ENCODE measurements at places on chromosomes 12 and 14.

GRCh38 chr14:23414254-23414653 lies 6.2 kb upstream of the MYH6 start:
- no peak for DNase-seq

GRCh38 chr12:124588751-124589267 lies 21.4 kb upstream of the NCOR2 start:
- DNase-seq: no peak

DNA sequence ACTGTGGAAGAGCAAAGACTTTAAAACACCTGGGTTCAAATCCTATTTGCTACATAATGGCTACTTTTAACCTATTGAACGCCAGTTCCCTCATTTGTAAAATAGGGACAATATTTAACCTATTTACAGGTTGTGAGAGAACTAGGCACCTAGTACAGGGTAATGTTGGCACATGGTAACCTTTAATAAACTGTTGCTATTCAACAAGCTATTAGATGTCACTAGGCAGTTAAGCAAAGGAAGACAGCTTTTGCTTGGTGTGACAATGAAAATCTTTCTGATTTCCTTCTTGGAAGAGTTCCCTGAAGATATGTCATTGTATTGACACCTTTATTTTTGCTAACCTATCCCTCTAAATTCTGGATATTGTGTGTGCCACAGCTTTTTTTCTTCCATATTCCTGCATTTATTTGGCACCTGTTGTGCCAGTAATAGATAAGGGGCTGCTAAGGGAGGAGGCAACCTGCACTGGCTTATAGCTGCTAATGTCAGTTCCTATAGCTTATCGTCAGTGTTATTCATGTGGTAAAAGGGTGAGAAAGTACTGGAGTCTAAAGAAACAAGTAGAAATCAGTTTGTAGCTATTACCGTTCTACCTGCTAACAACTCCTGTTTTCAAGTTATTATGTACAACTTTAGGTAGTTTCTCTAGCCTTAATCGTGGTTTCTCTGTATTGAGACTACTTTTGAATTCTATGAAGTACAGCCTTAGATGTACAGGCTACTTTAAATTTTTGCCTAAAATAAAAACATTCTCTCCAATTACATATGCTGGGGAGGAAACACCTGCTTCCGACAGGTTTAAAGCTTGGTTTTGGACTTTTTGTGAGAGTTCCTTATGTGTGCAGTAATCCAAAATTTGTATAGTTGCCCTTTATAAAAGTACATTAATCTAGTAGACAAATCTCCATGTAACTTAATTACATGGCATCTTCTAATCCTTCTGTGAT lies 24.3 kb downstream of the HIF1A start:
- no peak for DNase-seq

DNA sequence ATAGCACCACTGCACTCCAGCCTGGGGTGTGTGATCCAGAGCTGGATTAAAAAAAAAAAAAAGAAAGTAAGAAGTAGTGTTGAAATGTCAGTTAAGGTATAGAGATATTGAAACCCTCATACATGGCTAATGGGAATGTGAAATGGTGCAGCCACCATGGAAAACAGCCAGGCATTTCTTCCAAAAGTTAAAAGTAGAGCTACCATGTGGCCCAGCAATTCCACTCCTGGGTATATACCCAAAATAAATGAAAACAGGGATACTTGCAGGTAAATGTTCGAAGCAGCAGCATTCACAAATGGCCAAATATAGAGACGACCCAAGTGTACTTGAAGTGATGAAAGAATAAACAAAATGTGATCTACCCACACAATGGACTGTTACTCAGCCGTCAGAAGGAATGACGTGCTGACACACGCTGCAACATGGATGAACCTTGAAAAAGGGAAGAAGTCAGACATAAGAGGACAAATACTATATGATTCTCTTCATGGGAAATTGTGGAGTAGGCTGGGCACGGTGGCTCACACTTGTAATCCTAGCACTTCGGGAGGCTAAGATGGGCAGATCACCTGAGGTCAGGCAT lies 15.2 kb downstream of the IL31 start:
- no peak for DNase-seq

DNA sequence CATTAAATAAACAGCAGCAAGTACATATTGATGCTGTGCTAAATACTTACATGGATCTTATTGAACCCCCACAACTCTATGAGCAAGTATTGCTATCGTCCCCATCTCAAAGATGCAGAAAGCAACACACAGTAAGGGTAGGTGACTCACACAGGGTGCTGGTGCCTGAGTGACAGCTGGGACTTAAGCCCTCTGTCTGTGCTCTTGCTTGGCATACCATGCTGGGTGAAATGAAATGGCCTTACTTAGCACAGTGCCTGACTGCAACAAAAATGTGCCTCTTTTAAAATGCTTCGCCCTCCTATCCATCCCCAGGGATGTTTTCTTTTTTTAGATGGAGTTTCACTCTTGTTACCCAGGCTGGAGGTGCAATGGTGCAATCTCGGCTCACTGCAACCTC lies 788 bp downstream of the TEX52 start:
- DNase-seq: no peak

DNA sequence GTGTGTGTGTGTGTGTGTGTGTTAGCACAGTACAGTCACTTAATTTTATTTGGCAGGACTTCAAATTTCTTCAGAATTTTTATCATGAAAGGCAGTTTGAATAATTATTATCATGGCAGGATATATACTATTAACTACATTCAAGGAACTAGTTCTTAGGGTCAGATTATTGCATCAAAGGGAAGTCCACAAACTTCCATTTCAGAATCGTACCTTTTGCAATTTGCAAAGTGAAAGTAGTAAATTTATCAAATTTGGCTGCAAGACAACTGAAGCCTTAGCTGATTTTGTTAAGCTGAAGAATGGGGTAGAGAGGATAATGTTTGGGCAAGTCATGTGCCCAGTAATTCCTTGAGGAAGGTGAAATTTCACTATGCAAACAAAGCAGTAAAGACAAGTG lies 68.2 kb downstream of the PLEKHG7 start:
- no peak for DNase-seq

DNA sequence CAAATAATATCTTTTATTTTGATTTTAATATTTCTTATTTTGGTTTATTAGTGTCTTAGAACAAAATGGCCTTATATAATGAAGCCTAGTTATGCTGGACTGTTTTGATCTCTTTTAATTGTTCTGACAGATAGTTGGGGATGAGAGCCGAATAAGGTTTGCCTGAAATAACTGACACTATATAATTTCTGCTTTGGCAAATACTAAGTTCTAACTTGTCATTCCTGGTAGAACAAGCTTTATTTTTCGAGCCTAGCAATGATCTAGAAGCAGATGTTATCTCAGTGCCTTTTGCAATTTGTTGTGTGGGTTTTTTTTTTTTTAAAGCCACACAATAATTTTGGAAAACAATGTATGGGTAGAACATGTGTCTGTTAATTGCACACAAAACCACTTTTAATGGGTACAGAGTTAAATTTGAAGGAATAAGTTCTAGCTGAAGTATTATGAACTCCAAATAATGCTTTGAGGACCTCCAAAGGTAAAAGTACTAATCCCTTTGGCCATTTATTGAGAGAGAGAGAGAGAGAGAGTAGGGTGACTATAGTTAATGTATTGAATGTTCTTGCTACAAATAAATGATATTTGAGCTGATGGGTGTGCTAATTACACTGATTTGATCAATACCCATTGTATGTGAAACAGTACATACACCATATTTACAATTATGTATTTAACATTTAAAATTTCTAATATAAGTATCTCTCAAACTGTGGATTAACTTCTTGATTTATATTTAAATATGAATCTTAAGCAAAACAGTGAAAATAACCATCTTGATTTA lies 35.0 kb downstream of the MDM2 start:
- no peak for DNase-seq

GRCh38 chr14:66360366-66360926 lies 125.7 kb upstream of the CCDC196 start:
- DNase-seq: no peak

DNA sequence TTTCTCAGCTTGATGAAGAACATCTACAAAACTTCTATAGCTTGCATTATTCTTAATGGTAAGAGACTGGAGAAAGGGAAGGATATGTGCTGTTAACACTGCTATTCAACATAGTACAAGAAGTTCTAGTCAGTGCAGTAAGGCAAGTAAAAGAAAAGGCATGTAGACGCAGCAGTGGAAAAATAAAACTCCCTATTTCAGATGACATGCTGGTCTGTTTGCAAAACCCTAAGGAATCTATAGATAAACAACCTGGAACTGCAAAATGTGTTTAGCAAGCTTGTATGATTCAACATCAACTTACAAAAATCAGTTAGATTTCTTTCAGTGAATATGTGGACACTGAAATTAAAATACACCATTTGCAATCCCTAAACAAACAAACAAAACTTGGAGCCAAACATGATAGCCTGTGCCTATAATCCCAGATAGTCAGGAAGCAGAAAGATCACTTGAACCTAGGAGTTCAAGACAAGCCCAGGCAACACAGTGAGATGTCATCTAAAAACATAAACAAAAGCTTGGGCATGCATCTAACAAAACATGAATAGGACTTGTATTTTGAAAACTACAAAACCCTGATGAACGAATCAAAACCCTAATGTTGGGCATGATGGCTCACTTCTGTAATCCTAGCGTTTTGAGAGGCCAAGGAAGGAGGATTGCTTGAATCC lies 293.6 kb upstream of the RGS6 start:
- DNase-seq: no peak

- DNase-seq: no peak
These were observed 93.2 kb upstream of the SOX5 start for GRCh38 chr12:24042651-24043050.

- no peak for DNase-seq
These were observed 49.0 kb downstream of the HELB start for GRCh38 chr12:66351301-66351700.

DNA sequence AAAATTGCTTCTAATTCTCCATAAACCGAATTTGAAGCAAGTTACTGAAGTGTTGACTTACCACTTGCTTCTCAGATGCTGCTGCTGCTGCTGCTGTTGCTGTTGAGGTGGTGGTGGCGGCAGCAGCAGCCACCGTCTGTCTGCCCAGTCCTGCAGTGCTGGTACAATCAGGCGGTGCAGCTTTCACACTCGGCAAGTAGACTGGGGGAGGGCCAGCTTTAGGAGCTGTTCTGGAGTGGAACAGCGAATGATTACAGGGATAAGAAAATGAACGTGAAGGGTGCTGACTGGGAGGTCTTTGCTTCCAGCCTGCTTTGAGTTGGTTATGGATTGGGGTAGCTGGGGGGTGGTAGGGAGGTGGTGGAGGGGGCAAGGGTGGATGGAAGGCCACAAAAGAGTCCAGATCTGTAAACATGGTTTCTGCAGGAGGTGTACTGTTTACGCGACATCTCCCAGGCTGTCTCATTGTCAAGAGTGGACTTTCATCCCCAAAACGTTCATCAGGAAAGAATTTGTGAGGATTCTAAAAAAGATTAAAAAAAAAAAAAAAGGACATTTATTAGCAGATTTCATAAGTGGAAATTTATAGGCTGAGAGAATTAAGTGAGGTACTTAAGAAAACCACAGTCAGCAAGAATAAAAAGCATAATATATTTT lies 38.8 kb downstream of the UBR7 start:
- DNase-seq: no peak

GRCh38 chr14:71300566-71301330 lies 393.5 kb downstream of the PCNX1 start:
- DNase-seq: no peak

DNA sequence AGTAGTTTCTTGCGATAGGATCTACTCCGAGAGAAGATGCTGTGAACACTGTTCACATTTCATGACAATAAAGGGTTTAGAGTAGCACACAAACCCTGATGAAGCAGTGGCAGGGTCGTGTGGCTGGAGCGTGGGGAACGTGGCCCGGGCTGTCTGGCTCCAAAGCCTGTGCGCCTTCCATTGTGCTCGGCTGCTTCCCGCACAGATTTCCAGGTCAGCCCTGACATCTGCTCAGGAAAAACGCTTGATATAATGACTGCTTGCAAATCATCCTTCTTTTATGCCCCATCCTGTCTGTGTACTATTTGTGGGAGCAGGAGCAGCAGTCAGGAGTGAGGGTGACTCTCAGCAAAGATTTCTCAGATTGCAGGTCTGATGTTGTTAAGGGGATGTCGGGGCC lies 78.6 kb downstream of the EML1 start:
- no peak for DNase-seq

DNA sequence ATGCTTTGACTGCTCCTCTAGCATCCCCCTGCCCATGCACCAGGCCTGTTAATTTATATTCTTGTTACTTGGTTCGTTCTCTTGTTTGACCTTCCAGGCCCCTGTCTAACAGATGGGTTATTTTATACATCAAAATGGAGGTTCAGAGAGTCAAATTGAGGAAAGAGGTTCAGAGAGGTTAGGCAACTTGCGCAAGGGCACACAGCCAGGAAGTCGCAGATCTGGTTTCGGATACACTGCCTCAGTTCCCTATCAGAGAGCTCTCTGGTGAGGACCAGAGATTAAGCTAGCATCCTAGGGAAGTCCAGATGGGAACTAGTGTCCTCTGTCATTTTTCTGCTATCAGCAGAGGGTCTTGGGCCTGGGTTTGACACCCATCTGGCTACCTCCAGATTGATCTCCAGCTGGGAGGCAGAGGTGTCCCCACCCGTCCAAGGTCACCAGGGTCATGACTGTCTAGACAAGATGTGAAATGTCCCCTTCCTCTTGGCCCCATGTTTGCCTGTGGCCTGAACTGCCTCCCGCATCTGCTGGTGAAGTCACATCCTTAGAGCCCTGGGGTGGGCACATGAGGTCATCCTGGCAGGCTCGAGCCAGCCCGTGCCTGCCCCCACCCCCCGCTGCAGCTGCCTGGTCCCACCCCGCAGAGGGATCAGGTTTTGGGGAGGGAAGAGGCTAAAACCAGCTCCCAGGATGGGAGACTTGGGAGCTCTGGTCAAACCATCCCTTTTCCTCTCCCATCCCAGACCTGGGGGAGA lies 84.3 kb upstream of the NCOR2 start:
- DNase-seq: no peak

- DNase-seq: no peak
These were observed 67.5 kb downstream of the NIN start for GRCh38 chr14:50763382-50764007.

GRCh38 chr12:104471336-104471735 lies 14.6 kb downstream of the CHST11 start:
- no peak for DNase-seq

DNA sequence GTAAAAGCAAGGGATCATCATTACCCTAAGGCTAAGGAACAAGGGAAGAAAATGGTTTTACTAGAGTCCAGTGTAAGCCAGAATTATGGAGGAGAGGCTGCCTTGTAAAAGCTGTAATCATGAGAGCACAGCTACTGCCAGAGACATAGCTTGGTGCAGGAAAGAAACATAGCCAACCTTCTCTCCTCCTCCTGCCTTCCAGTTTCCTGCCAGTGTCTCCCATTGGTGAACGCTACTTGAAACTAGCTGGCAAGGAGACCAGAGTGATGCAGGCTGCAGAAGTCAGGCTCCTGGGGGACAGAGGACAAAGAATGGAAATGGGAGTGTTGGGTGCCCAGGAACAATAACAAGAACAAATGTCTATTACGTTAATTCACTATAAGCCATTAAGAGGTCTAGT lies 158.5 kb downstream of the NELL2 start:
- no peak for DNase-seq

DNA sequence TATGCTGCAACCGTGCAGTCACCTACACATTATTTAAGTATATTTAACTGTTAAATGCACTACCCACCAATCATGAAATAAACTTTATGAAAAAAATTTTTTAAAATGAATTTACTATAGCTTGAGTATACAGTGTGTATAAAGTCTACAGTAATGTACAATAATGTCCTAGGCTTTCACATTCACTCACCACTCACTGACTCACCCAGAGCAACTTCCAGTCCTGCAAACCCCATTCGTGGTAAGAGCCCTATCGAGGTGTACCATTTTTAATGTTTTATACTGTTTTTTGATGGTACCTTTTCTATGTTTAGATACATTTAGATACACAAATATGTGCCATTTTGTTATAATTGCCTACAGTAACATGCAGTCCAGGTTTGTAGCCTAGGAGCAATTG lies 48.1 kb downstream of the KLRG1 start:
- DNase-seq: no peak

Data from NCI-H187 (cell line).